NCI-H226 (cell line): ENCODE measurements at places on chromosomes 4 and X.

DNA sequence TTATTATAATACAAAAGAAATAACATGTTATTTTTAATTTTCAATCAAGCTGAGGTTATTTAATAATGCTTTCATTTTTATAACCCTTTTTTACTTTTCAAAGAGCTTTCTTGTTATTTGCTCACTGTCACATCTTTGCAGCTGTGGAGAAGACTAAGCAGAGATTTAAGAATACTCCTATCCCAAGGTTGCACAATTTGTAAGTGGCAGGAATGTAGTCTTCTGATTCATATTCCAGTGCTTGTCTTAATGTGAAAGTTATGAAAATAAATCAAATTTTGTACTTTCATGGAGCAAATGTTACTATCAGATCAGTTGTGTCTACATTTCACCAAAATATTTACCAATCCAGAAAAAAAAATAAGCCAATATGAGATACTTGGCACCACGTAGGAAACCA is 86.6 kb downstream of the DDIT4L start:
- DNase-seq, result no peak

DNA sequence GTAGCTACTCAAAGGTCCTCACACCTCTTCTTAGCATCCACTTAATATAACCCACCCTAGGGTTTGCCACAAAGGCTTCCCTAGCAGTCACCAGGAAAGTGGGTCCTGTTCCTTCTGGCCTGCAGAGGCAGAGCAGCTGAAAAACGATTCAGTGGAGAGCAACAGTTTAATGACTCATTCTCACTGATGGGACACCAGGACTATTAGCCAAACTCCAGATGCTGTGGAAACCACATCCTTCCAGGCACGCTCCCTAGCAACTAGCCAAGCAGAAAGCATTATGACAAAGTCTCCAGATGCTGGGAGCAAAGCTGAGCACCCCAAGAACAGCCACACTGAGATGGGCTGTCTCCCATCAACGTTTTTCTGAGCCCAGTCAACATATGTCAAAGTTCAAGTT is 30.3 kb upstream of the UTP14A start:
- DNase-seq, result peak; percentile 2

- no peak for DNase-seq
These were observed 176.2 kb upstream of the MAOA start for GRCh38 chrX:43479850-43480249.

DNA sequence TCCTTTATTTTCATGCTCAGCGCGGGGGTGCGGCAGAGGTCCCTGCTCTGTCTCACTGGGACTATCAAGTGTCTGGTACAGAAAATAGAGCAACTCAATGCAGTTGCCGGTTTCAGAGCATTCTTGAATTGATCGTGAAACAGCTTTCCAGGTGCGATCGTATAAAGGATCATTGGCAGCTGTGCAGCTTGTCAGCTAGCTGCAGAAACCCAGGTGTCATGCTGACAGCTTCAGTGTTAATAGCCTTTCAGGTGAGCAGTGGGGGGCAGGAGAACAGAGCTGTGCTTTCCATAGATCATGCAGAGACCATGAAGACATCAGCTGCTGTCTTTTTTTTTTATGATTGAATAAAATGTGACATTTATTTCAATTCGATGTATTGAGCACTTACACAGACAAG is 583.9 kb downstream of the NLGN4X start:
- no peak for DNase-seq

DNA sequence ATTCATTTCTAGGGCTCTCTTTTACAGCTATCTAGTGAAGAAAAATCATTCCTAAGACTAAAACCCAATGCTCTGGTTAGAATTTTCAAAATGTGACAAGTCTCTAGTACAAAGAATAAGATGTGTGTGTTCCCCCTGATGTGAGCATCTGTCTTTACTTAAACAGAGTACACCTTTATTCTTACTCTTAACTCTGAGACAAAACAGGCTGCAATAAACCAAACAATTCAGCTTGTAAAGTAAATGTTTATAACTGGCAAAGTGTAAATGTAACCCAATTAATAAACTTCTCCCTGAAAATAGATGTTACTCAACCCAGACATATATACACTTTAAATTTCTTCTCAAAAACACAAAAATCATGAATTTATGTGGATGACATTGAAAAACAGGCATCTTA is 51.6 kb downstream of the PTCHD1 start:
- DNase-seq, result no peak

DNA sequence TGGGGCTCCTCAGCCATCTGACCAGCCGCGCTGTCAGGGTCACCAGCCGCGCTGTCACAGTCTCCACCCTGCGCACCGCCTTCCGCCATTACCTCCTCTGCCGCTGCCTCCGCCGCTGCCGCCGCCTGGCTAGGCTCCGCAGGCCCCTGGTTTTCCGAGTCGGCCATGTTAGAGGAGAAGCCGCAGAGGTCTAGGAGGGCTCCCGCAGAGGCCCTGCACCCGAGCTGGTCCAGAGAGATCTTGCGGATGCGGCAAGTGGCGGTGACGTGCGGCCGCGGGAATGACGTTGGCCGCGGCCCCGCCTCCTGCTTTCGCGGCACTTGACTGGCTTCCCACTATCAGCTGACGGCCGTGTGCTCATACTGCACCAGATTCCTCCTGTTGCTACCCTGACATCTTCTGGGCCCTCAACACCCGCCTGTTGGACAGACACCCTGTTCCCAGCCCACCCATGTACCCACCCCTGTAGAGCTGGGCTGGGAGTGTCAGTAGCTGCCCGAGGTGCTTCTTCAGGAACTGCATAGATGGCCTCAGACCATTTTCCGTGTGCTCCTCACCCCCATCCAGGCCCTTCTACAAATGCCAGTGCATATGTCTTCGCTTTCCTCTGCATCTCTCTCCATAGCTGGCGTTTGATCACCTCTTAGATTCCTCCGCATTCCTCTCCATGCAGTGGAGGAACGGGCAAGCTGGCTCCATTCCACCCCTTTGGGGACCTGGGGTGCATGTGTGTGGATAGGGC is at the start of gene NAP1L5:
TSS of gene NAP1L5 (minus strand) at position 242 of the 742 bp plus-strand sequence. CDS start at position 167, 75 bp downstream.
- peak; percentile 58 for DNase-seq

DNA sequence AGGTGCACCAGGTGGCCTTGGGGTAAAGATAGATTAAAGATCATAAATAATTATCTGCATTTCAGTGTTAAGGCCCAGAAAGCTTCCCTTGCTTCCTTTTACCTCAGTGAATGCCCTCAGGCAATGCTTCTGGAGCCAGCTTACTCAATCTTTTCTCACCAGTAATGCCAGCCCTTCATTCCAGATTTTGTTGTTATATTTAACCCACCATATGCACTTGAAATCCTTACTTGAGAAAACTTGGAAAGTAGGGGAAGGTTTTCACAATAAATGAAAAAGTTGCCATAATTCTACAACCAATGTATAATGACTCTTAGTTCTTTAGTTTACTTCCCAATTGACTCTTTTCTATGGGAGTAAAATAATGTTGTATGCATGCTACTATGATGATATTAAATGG is 17.1 kb upstream of the PBDC1 start:
- peak; percentile 1 for DNase-seq

GRCh38 chr4:149292425-149293007 is 523.1 kb downstream of the IQCM start:
- no peak for DNase-seq

GRCh38 chrX:154592505-154592904 is 7.6 kb downstream of the CTAG1A start:
- DNase-seq, result no peak

DNA sequence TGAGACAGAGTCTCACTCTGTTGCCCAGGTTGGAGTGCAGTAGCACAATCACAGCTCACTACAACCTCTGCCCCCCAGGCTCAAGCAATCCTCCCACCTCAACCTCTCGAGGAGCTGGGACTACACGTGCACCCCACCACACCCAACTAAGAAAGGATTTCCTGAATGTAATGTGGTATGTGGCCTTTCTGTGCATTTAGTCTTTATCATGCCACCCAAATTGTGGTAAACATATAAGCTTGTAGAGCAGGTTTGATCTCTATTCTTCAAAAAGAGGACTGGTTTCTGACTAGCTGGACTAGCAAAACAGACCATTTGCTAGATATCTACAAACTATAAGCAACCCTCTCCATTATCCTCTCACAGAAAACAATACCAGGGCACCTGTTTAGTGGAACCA is 33.6 kb downstream of the ELOVL6 start:
- DNase-seq, result no peak

DNA sequence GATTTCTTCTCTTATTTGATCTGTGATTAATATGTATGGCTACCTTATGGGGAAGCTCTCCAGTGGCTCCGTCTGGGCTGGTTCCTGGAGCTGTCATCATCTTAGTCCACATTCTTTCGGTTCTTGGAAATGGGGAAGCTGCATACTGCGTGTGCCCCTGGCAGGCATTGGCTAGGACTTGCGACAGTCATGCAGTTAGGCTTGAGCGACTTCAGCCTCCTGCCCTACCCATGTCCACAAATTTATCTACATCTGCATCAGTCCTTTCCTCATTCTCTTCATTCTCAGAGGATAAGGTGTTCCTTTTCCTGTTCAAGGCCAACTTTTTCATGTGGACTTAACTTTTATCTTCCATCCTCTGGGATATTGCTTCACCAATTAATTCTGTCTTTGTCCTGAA is 214.2 kb downstream of the RELL1 start:
- DNase-seq, result peak; percentile 32

GRCh38 chr4:123232439-123232838 is 164.2 kb upstream of the SPRY1 start:
- peak; percentile 20 for DNase-seq

DNA sequence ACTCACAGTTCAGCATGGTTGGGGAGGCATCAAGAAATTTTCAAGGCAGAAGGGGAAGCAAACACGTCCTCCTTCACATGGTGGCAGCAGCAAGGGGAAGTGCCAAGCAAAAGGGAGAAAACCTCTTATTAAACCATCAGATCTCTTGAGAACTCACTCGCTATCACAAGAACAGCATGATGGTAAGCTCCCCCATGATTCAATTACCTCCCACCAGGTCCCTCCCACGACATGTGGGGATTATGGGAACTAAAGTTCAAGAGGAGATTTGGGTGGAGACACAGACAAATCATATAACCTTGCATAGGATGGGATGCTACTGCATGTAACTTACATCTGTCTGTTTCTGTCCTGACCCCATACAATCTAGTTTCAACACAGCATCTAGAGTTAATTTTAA is 511.8 kb upstream of the ARX start:
- no peak for DNase-seq

- no peak for DNase-seq
These were observed 2078.4 kb upstream of the TENM3 start for GRCh38 chr4:180164799-180165198.

DNA sequence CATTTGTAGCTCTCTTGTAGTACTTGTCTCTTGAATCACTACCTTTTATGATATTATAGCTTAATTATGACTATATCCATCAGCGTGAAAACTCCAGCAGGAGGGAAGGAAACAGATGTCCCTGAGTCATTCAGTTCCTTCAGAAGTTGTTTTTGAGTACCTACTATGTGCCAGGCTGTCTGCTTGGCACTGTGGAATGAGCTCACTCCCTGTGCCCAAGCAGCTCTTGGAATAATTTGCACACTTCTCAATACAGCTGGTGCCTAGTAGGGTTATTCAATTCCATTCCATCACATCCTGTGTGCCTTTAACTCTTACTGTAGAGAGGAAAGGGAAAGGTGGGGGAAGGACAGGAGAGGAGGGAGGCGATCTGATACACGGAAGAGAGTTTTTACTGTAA is 77.1 kb downstream of the NFKB1 start:
- no peak for DNase-seq

- DNase-seq, result no peak
These were observed 187.1 kb downstream of the BCOR start for GRCh38 chrX:39910651-39911050.

DNA sequence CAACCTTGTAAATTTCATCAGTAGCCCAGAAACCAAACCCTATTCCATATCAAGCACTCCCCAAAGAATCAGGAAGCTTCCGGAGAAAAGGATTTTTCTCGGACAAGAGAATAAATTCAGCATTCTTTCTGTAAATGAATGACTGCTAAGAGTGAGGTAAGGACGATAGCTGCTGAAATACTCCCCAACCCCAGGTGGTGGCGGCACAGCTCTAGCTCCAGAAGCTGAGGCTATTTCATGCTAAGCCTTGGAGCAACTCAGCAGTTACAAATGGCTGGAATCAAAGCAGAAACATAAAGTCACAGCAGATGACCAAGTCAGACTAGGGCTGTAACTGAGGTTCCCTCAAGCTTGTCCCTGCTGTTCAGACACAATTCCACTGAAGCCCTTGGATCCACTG is 13.9 kb upstream of the PCDH19 start:
- no peak for DNase-seq

DNA sequence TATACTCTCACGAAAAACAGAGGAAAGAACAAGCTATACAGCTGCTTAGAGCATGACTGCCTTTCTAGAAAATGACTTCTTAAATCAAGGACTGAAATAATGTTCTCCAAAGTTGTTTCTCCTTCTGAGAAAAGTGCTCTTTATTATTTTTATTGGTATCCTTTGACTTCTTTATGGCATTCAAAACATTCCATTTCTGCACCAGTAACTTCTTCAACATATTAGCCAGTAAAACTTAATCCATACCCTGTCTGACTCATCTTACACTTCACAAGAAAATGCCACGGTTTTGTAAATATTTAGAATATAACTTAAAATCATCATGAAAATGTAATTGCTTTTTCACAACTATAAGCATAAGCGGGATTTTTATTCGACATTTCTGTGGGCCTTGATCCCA is 180.4 kb downstream of the NR3C2 start:
- DNase-seq, result no peak

DNA sequence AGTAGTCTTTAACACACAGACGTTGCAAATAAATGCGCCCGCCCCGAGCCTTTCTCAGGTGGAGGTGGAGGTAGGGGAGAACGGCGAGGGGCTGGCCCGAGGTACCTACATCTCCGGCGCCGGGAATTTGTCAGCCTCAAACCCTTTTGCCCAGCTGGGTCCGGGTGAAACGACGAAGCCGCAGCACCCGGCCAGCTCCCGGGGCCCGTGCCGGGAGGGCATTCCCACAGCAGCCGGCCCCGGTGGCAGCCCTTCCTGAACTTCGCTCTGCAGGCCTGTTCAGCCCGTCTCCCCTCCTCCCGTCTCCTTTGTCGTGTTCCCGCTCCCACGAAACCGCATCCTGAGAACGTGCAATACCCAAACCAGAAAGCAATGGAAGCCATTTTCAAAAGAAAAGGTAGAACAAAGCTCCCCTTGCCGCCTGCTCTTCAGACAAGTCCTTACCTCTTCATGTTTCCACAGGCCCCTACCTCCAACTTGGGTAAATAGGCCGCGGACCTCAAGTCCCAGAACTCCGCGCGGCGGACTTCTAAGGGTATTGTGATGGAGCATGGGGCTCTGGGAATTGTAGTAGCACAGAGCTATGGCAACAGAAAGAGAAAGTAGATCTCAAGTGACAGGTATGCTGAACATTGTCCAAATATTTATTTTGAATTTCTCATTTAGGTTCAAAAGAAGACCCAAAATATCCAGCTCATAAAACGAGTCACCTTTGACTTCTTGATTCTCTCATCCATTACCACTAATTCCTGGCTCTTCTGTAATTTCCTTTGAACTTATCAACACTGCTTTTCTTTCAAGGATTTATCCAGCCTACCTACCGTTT is at the start of gene RBM41:
TSS of gene RBM41 (minus strand) at position 501 of the 826 bp plus-strand sequence. CDS start at position 452, 49 bp downstream.
- DNase-seq, result peak; percentile 52
